ENCODE measurements at places on chromosomes 4 and X.

DNA sequence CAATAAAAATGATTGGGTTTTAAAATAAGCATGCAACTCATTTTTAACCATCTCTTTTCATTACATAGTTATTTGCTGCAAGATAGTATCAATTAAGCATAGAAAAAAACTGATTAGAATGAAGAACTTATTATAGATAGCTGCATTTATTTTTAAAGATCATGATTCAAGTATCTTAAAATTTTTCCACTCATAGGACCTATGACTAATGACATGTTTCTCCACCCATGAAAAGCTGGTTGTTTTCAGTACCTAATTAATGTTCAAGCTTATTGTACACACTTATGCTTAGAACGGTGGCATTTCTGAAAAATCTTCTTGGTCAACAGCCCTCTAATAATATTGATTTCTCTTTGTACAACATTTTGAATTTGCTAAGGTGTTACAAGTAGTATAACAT, 193.5 kb upstream of the PITX2 start:
- no peaks in the 10 kb centered on the region for H3K27me3 ChIP-seq
- no peak overlapping the region for H3K27ac ChIP-seq
- no peaks in the 10 kb centered on the region for H3K36me3 ChIP-seq
- H3K4me3 ChIP-seq, result no peak overlapping the region
- no peak for DNase-seq

GRCh38 chrX:119942173-119942819, 1.3 kb downstream of the NKAP start:
- no peaks in the 10 kb centered on the region for H3K36me3 ChIP-seq
- H3K4me1 ChIP-seq, result no peaks in the 10 kb centered on the region
- H3K4me3 ChIP-seq, result peak overlapping the region; percentile 78

DNA sequence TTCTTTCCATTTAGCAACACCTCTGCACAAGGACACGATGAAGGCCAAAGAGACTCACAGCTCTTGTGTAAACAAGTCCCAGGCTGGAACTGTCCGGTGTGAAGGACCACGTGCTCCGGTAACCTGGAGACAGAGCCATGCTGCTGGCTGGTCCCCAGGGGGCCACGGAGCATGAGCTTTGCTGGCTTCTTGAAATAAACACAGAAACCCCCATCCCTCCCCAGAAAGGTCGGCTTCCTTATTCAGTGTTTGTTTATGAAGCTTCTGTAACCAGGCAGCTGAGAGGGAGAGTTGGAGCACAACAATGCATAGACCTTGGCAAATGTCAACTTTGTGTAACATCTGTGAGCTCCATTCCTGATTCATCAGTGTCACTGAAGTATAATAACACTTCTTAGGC, 109.4 kb downstream of the GPR143 start:
- DNase-seq, result no peak
- H3K27me3 ChIP-seq, result no peaks in the 10 kb centered on the region
- H3K4me3 ChIP-seq, result no peak overlapping the region
- H3K27ac ChIP-seq, result no peak overlapping the region
- no peaks in the 10 kb centered on the region for H3K4me1 ChIP-seq

GRCh38 chr4:169416997-169417396, 146.2 kb upstream of the SH3RF1 start:
- H3K4me3 ChIP-seq, result no peak overlapping the region
- no peak for DNase-seq
- H3K4me1 ChIP-seq, result no peaks in the 10 kb centered on the region
- H3K27me3 ChIP-seq, result no peaks in the 10 kb centered on the region
- H3K27ac ChIP-seq, result no peak overlapping the region
- peaks cover 38% of the 10 kb centered on the region for H3K36me3 ChIP-seq

DNA sequence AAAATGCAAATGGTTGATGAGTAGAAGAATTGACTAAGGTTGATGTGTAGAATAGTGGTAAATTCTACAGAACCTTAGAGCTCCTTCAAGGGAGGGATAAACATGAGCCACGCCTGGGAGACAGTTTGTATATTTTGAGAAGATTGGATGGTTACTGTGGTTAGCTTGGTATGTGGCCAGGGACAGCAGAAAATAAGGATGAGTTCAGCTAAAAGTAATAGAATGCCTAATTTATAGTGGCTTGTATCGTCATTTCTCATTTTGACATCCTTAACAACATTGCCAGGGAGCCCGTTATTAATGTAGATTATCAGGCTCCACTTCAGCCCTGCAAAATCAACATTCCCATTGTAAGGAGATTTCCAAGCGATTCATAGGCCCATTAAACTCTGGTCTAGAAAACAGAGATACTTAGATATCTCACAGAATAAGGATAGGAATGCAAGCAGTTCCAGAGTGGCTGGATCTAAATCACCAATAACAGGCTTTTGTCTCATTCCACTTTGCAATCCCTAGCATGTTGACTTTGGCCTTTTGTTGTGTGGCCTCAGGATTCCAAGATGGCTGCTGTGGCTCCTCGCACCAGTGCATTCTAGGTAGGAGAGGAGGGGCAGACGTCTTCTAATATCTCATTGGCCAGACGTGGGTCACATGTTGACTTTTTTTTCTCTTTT, 6.4 kb upstream of the PTTG2 start:
- no peak for DNase-seq
- no peaks in the 10 kb centered on the region for H3K4me1 ChIP-seq
- no peaks in the 10 kb centered on the region for H3K36me3 ChIP-seq

- peaks cover 8% of the 10 kb centered on the region for H3K27me3 ChIP-seq
- H3K4me3 ChIP-seq, result peak overlapping the region; percentile 57
- H3K4me1 ChIP-seq, result no peaks in the 10 kb centered on the region
- DNase-seq, result no peak
- no peaks in the 10 kb centered on the region for H3K36me3 ChIP-seq
These were observed 492 bp upstream of the HDAC8 start for GRCh38 chrX:72573158-72573511.

GRCh38 chr4:997375-998071, 4.3 kb upstream of the SLC26A1 start:
- no peaks in the 10 kb centered on the region for H3K36me3 ChIP-seq
- H3K27me3 ChIP-seq, result peaks cover 51% of the 10 kb centered on the region
- no peaks in the 10 kb centered on the region for H3K4me1 ChIP-seq
- peak overlapping the region; percentile 23 for H3K4me3 ChIP-seq

DNA sequence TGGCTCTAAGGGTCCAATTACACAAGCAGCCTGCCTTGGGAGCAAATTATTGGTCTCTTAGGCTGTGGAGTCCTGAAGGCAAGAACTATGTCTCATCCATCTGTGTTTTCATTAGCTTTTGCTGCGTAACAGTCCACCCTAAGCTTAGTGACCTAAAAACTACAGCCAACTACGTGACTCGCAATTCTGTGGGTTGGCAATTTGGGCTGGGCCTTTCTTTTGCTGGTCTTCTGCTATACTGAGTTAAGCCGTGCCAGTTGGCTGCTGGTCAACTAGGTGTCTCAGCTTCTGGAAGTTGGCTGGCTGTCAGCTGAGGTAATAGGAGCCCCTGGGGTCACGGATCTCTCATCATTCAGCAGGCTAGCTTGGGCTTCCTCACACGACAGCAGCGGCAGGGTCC, 205.6 kb upstream of the S100G start:
- no peaks in the 10 kb centered on the region for H3K27me3 ChIP-seq
- H3K36me3 ChIP-seq, result no peaks in the 10 kb centered on the region
- no peak overlapping the region for H3K27ac ChIP-seq
- no peak for DNase-seq
- no peak overlapping the region for H3K4me3 ChIP-seq

DNA sequence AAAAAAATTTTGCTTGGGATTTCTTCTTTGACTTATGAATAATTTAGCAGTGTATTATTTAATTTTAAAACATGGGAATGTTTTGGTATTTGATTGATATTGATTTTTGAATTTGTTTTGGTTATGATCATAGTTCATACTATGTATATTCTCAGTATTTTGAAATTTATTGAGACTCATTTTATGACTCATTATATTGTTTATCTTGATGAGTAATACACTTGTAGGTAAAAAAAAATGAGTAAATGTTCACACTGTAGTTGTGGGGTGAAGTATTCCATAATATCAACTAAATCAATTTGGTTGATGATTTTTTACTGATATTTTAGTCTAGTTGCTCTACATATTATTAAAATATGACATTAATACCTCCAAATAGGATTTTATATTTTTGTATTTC, 1142.2 kb downstream of the ADGRL3 start:
- no peaks in the 10 kb centered on the region for H3K4me1 ChIP-seq
- no peaks in the 10 kb centered on the region for H3K27me3 ChIP-seq
- H3K4me3 ChIP-seq, result no peak overlapping the region
- H3K27ac ChIP-seq, result no peak overlapping the region
- no peaks in the 10 kb centered on the region for H3K36me3 ChIP-seq

DNA sequence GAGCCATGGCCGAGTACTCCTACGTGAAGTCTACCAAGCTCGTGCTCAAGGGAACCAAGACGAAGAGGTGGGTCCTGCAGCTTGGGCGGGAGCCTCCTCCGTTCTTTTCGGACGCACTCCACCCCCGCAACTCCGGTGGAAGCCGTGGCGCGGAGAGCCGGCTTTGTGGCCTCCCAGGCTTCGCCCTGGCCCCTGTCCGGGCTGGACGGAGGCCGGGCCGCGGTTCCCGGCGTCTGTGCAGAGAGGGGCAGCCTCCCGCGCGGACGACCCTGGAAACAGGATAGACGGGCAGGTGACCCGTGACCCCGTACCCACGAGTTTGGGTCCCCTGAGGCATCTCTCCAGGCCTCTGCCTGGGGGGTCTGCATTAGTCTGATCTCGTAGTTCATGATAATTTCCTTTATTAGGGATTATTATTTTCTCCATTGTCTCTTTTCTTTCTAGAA, 356 bp downstream of the FRG1 start:
- peak overlapping the region; percentile 70 for H3K4me3 ChIP-seq
- no peaks in the 10 kb centered on the region for H3K27me3 ChIP-seq
- DNase-seq, result no peak
- H3K36me3 ChIP-seq, result no peaks in the 10 kb centered on the region

DNA sequence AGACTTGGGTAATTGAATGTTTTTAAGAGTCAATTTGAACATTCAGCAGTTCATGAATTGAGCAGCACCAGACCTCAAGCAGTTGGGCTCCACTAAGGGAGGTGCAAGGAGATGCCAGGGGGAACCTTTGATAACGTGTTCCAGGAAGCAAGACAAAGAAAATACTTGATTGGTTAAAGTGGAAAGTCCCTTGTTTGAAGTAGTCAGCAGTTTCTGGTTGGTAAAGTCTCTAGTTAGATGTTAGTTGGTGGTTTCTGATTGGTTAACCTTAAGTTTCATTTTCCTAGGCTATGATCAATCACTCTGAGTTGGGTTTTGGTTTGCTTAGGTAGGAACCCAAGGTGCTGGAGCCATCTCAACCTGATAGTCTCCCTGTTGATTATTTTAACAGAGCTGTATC, 4.0 kb downstream of the HERC6 start:
- no peaks in the 10 kb centered on the region for H3K4me1 ChIP-seq
- no peak for DNase-seq
- H3K4me3 ChIP-seq, result no peak overlapping the region
- H3K36me3 ChIP-seq, result no peaks in the 10 kb centered on the region

GRCh38 chr4:41524425-41524824, 13.5 kb upstream of the LIMCH1 start:
- peak overlapping the region; percentile 14 for H3K27ac ChIP-seq
- no peak overlapping the region for H3K4me3 ChIP-seq
- no peak for DNase-seq
- peaks cover 9% of the 10 kb centered on the region for H3K4me1 ChIP-seq
- H3K27me3 ChIP-seq, result no peaks in the 10 kb centered on the region

All from tibial nerve (tissue), 4 donors.